ENCODE measurements at places on chromosomes 16 and 17.

- DNase-seq: peak; percentile 13
These were observed 66.9 kb downstream of the CHD9 start for GRCh38 chr16:53121661-53122060.

DNA sequence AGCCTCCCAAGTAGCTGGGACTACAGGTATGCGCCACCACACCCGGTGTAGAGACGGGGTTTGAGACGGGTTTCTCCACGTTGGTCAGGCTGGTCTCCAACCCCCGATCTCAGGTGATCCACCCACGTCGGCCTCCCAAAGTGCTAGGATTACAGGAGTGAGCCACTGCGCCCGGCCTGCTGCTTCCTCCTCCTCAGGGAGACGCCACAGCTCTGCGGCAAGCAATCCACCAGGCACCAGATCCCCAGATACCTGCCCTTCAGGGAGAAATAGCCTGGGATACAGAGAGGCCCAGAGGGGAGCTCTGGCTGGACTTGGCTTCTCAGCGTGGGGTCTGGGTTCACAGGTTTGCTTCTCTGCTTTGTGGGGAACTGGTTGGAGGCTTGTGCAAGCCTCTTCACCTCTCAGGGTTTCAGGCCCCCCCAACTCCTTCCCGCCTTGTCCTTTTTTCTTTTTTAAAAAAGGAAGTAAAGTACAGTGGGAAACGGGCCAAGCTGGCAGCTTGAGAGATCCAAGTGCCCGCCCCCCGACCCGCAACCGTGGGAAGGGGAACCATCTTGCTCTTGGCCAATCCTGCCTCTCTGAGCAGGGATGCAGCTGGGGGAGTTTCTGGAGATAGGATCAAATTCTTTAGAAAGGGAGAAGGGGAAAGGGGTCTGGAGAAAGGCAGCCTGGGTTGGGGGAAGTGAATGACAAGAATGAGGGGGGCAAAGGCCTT is 2.6 kb upstream of the SPHK1 start:
- peak; percentile 30 for DNase-seq

DNA sequence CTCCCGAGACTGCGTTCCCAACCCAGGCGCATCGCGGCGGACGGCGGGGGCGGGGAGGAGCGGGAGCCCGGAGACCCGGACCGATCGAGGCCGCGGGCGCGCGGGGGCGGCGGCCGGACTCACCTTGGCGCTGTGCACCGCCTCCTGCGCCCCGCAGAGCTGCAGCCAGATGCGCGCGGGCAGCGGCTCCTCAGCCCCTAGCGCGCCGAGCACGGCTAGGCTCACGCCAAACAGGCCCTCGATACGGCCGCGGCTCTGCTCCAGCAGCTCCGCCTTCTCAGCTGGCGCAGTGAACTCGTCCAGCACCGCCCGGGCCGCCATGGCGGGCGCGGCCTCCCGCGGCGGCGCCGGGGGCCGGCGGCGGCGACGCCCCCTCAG is 339 bp downstream of the N4BP1 start:
- DNase-seq: peak; percentile 83

DNA sequence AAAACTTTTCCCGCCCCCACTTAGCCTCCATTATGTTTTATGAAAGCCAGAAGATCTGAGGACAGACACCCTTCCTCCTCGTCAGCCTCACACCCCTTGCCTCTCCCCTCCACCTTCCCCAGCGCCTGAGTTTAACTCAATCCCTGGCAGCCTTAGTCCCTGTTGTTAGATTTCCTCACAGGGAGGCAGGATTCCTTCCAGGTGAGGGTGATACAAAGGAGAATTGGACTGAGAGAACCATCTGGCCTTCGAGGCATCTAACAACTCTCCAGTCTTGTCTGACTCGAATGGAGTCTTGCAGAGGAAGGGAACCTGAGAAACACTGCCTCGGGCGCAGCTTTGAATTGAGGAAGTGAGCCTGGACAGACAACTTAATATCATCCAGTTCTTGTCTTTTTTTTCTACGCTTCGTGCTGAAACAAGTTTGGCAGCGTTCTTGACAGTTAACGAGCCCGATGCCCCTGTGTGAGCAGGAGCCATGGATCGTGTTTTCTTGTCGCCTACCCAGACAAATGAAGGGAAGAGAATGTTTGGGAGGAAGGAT is 1.3 kb upstream of the ZNF768 start:
- peak; percentile 50 for DNase-seq

DNA sequence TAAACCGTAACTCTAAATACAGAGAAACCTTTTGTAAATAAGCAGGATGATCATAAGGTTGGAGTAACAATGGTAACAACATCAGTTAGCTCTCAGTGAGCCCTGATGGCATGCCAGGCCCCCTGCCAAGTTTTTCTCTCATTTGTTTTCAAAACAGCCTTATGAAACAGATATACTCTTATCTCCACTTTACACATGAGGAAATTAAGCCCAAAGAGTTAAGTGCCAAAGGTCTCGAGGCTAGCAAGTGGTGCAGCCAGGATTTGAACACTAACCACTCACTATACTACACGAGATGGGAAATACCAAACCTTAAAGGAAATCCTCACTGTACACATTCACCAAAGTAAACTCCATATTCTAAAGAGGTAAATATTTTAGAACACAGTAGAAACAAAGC is 15.0 kb downstream of the USP31 start:
- DNase-seq: no peak

DNA sequence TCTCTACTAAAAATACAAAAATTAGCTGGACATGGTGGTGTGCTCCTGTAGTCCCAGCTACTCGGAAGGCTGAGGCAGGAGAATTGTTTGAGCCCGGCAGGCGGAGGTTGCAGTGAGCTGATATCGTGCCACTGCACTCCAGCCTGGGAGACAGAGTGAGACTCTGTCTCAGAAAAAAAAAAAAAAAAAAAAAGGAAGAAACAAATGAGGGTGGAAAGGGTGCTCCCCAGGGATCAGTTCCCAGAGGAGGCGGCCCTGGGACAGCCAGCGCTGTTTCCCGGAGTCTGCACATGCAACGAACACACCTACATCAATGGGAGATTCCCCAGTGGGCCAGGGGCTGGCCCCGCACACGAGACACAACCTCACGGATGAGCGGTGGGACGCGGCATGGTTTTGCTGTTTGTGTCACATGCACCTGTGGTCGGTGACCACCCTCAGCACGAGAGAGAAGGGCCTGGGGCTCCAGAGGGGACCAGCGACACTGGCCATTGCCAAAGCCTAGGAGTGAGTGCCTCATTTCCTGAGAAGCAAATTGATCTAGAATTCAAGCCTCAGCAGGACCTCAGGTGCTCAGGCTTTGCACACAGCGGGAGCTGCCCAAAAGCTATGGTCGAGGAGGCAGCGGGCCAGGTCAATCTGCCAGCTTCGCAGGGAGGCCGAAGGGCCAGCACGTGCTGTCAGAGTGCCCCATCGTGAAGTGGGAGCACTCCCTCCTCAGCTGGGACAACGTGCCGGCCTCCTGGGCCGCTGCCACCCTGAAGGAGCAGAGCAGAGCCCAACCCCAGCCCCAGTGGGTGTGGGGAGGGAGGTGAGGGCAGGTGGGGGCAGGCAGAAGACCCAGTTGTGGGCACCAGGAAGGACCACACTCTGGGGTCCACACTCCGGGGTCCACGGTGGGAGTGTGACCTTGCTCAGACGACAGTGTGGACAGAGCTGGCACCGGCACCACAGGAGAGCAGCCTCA is 13.8 kb upstream of the WDR45B start:
- no peak for DNase-seq

DNA sequence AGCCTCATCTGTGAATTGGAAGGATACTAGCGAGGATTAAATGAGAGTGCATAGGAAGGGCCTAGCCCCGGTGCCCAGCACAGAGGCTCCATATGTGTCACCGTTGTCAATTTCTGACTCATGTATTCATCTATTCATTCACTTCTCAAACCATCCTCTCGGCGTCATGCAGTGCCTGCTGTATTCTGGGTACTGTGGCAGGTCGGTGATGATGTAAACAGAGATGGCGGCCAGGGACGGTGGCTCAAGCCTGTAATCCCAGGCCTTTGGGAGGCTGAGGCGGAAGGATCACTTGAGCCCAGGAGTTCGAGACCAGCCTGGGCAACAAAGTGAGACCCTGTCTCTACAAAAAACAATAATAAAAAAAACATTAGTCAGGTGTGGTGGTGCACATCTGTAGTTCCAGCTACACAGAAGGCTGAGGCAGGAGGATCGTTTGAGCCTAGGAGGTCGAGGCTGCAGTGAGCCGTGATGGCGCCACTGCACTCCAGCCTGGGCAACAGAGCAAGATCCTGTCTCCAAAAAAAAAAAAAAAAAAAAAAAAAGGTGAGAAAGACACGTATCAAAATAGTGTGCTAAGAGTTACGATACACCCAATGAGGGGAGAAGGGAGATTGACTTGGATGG is 4.3 kb upstream of the PPP1R1B start:
- DNase-seq: peak; percentile 48

DNA sequence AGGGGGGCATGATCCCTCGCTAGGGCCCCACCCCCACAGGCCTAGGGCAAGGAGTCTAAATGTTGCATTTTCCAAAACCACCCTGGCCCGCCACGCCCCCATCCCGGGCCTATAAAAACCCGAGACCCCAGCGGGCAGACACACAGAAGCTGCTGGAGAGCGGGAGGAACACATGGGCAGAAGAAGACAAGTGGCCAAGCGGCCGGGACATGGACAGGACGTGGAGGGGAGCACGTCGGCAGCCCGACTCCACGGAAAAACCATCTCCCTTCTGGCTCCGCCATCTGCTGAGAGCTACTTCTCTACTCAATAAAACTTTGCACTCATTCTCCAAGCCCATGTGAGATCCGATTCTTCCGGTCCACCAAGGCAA is 34.1 kb upstream of the ENPP7 start:
- DNase-seq: no peak

GRCh38 chr16:67091906-67092566 is 17.7 kb upstream of the PHAF1 start:
- DNase-seq: peak; percentile 96

DNA sequence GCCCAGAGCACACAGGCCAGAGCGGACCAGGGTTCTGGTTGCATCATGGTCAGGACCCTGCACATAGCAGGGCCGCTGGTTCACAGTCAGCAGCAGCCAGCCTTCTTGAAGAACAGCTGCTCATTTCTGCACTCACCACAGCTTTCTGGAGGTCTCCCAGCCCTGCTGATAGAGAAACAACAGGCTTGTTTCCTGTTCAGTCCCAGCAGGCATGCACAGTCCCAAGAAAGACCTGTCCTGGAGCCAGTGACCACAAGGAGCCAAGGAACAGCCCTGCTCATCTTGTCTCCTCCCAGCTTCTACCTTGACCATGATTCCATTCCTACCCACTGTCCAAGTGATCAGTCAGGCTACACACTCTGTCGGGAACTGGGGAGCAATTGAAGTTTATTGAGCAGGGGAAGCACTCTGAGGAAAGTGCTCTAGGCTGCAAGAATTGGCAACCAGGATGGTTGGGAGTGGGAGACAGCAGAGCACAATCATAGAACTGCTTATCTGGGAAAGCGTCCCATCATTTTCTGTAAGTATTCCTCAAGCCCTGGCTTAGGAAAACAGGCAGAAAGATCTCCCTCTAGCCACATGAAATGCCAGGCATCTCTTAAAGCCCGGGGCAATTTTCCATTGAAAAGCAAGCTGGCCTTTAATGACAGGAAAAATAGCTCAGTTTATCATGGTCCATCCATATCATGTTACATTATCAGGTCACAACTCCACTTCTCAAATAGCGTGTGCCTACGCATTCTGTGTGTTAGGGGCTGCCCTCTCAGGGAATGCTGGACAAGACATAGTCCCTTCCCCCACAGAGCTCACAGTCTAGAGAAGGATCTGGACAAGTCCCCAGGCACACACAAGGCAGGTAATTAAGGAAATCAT is 155.4 kb upstream of the FOXF1 start:
- peak; percentile 63 for DNase-seq

DNA sequence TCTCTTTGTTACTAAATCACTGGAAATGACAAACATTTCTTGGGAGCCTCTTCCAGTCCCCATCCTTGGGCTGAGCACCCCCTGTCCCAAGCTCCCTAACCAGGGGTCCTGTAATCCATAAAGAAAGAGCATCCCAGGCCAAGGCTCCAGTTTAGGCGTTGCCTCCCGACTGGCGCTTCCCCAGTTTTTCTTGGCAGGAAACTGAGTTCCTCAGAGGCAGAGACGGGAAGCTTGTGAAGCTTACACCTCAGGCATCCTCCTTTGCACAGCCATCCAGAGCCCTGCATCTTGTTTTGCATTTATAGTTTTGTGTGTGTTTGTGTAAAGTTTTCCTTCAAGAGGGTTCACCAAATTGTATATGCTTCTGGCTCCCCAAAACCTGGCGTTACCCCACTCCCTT is 7.1 kb downstream of the COPZ2 start:
- peak; percentile 74 for DNase-seq

DNA sequence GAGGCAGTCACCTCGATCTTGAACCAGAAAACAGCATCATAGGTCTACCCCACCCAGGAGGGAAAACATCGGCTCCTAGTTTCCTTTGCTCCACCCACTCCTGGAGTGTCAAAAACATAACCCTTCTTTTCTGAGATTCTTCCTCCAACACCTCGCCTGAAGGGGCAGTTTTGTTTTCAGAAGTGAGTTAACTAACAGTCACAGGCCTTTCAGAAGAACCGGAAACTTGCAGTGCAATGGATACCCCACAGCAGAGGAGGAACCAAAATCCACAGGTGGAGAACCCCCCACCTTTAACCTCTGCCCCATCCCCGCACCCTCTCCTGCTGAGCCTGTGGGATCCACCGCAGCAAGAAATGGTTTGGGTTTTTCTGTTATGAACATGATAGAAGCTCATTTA is 7.8 kb upstream of the TEX2 start:
- DNase-seq: no peak

DNA sequence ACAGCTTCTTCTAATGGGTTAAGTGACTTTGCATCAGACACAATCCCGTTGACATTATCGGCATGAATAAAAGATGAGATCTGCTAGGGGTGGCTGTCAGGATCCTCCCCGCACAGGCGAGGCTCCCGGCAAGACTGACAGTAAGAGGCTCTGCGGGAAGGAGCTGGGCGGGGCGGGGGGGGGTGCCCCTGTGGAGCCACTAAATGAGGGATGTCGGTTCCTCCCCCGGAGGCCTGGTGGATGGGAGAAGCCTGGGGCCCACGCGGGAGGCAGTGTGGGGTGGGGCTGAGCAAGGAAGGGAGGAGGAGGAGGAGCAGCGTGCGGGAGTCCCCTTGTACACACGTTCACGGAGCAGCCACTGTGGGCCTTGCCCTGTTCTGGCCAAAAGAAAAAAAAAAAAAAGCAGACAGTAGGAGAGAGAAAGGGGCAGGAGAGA is 190.9 kb upstream of the GSE1 start:
- DNase-seq: no peak

DNA sequence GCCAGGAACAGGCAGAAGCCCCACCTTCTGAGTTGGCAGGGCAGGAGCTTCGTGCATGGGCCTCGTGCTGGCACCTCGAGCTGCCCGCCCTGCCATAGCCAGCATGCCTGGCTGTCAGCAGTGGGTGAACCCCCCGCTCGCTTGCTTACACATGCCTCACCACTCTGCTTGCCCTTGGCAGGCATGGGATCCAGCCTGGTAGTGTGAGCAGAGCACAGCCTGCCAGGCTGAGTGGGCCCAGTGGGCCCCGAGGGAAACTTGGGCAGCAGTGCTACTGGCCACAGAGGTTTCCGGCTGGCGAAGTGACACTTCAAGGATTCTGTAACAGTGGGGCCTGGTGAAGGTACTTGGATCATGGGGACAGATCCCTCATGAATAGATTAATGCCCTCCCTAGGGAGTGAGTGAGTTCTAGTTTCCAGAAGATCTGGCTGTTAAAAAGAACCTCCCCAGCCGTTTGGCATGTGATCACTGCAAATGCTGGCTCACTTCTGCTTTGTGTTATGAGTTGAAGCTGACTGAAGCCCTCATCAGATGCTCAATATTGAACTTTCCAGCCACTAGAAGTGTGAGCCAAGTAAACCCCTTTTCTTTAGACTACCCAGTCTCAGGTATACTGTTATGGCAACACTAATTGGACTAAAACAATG is 114.7 kb downstream of the BCAS3 start:
- DNase-seq: peak; percentile 41

GRCh38 chr16:58049232-58050185 is 24.0 kb downstream of the MMP15 start:
- DNase-seq: no peak

All from GM23248 (cell line).